ENCODE measurements at places on chromosomes 4 and X.

DNA sequence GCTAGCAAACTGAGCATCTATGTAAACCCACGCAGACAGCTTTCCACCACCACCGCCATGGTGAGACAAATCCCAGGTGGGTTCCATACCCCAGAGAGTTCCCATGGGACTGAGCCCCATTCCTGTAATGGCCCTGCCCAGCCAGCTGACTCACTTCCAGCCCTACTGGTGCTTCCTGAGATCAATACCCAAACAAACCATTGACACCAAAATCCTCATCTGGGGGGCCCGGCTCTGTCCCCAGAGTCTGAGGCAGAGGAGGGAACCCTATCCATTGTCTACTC lies 30.1 kb upstream of the JAKMIP1 start:
- DNase-seq = no peak

- DNase-seq = no peak
These were observed 1415.8 kb downstream of the C4orf33 start for GRCh38 chr4:130511776-130512175.

DNA sequence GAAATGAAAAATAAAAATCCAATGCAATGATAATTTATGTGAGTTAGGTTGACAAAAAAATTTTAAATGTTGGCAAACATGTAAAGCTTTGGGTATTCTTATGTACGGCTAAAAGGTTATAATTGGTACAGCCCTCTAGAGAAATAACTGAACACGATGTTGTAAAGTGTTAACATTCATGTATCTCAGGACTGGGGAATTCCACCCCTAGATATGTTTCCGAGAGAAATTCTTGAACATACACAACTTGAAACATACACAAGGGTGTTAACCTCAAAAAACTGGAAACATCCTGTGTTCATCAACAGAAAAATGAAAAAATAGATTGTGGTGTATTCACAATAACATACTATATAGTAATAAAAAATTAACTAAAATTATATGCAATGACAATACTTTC lies 91.8 kb downstream of the CHM start:
- DNase-seq = no peak

- no peak for DNase-seq
These were observed 155.6 kb downstream of the HNRNPD start for GRCh38 chr4:82217986-82218715.

DNA sequence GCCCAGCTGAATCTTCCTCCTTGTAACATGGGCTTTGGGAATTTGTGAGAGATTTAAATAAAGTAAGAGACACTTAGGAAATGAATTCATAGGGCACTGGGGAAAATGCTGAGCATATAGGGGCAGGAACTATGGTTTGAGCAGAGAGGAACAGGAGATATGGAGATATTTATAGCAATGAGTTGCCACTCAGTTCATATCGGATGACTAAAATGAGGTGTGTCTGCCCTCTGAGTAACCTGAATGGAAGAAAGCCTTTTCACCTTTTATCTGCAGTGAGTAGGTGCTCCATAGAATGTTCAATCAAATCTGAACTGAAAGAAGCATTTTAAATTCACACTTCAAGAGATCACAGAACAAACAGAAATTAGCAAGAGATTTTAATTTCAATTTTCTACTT lies 105.7 kb downstream of the CEP44 start:
- no peak for DNase-seq

GRCh38 chr4:123340381-123340701 lies 56.3 kb upstream of the SPRY1 start:
- no peak for DNase-seq

DNA sequence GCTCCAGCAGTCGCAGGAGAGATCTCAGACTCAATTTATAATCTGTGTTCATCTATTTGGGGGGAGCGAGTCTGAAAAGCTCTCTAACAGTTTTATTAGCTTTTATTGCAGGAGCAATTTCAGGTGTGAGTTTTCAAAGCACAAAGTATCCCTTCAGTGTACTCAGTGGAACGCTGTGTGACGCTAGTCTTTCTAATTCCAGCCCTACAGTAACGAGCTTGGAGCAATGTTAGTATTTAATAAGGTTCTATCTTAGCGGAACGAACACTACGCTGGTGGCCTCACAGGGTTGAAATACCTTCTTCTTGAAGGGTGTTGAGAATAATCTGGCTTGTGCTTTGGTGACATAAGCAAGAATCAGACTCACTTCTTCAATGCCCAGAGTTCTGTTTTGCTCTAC lies 8.4 kb downstream of the HS3ST1 start:
- DNase-seq = peak; percentile 78

- no peak for DNase-seq
These were observed 255.8 kb upstream of the GK2 start for GRCh38 chr4:79663865-79664264.

- DNase-seq = no peak
These were observed 9.9 kb downstream of the PRDM8 start for GRCh38 chr4:80207172-80207583.

GRCh38 chr4:87555773-87556619 lies 26.8 kb upstream of the SPARCL1 start:
- DNase-seq = no peak

DNA sequence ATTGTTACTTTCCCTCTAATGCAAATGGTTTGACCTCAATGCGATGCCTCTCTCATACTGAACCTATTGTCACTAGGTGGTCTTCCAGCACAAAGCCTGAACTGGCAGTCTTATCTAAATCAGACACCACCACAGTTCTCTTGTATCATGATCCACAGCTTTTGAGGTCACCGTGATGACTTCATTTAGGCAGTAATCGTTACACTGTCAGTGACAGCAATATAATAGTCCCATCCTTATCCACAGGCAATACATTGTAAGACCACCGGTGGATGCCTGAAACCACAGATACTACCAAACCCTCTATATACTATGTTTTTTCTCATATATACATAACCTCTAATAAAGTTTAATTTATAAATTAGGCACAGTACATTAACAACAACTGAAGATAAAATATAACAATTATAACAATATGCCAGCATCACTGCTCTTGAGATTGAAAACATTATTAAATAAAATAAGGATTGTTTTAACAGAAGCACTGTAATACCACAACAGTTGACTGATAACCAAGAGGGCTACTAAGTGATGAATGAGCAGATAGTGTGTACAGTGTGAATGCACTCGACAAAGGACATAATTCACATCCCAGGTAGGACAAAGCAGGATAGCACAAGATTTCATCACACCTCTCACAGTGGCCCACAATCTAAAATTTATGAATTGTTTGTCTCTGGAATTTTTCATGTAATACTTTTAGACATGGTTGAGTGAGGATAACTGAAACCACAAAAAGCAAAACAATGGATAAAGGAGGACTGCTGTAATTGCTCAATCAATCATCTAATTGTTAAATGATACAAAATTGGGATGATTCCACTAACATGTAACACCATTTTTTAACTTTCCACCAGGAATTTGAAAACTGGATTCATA lies 419.4 kb downstream of the CENPC start:
- no peak for DNase-seq

- no peak for DNase-seq
These were observed 20.4 kb upstream of the UBA6 start for GRCh38 chr4:67721315-67721769.

- no peak for DNase-seq
These were observed 4.5 kb downstream of the MMRN1 start for GRCh38 chr4:89899152-89899551.

GRCh38 chrX:142499992-142500391 lies 294.9 kb upstream of the MAGEC2 start:
- no peak for DNase-seq

DNA sequence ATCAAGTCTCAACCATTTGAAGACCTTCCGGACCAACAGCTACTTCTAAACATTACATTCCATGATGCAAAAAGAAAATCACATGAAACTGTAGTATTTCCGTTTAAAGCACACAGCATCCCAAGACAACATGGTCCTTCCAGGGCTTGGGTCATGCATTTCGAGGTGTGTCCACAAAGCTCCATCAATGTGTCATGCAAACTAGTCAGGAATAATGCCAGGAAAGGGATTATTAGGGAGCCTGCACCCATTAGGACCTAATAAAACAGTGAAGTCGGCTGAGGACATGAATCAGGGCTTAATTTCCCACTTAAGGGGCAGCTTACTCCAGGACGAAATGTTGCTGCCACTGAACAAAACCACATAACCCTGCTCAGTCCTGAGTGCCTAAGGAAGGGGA lies 177.9 kb downstream of the TSPAN5 start:
- no peak for DNase-seq

- no peak for DNase-seq
These were observed 77.6 kb upstream of the PCDH18 start for GRCh38 chr4:137609718-137610430.

- no peak for DNase-seq
These were observed 1310.9 kb downstream of the PCDH7 start for GRCh38 chr4:32031026-32031425.

GRCh38 chrX:151711154-151711553 lies 4.7 kb upstream of the FATE1 start:
- DNase-seq = no peak

GRCh38 chr4:138327338-138327737 lies 85.2 kb upstream of the SLC7A11 start:
- DNase-seq = no peak

GRCh38 chr4:24495388-24495787 lies 89.0 kb downstream of the DHX15 start:
- no peak for DNase-seq

GRCh38 chrX:11180571-11180970 lies 69.4 kb downstream of the HCCS start:
- no peak for DNase-seq

- DNase-seq = no peak
These were observed 107.3 kb downstream of the ADRA2C start for GRCh38 chr4:3873408-3874027.

DNA sequence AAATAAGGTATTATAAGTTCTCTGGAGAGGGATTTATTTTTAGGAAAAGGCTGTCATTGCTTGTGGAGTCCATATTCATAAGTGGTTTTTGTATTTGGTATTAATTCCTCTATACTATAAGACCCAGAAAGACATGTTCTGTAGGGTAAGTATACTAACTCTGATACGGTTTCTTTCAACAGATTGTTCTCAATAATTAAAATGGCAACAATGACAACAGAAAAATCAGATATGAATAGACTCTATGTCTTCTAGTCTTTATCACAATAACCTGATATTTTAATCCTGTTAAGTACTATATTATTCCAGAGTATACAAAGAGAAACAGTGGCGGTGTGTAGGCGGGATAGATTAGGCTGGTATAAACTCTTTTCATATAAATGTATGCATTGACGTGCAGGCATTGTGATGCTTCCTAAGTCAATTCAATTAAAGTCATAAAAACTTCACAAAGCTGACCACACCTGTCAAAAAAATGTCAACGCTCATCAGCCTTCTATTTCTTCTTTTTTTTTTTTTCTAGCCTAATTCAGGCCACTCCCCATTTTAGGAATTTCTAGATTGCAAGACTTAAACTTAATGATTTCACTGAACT lies 150.4 kb downstream of the TRIML1 start:
- DNase-seq = no peak

- no peak for DNase-seq
These were observed 57.7 kb upstream of the C4orf54 start for GRCh38 chr4:99715286-99715685.

GRCh38 chrX:48816014-48816810 lies 10.1 kb upstream of the ERAS start:
- DNase-seq = no peak

GRCh38 chrX:24228596-24228995 lies 79.1 kb downstream of the ZFX start:
- no peak for DNase-seq

- no peak for DNase-seq
These were observed 260.1 kb downstream of the EVC2 start for GRCh38 chr4:5448221-5448620.

DNA sequence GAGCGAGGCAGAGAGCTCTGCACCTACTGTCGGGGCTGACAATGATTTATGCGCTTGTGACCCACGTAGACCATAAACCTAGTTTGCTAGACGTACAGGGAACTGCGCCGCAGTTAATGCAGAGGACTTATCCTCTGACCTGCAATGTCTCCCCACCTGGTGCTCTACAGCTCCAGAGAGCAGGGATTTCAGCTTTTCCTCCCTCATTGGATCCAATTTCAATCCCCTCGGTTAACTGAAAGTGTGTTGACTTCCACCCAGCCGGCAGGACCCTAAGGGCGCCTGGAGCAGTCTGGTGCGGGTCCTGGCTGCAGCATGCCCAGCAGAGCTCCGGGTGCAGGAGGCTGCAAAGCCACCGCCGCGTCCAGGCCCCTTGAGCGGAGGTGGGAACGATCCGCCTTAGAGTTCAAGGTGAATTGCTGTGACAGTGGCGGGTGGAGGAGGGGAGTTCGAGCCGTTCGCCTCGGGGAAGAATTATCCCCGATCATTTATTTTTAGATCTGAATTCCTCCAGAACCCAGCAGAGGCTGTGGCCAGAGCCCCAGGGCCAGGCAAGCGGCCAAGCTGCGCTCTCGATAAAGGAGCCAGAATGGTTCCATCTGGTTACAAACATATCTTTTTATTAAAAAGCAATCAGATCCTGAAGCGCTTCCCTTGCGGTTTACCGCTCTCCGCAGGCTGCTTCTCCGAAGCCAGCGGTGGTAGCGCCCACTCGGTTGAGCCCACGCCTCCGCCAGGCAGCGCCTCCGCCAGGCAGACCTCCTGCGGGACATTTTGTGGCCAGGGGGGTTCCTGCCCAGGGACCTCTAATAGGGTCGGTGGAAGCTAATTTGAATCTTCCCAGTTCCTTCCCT lies 66.0 kb downstream of the FBXO8 start:
- DNase-seq = no peak

- DNase-seq = peak; percentile 44
These were observed 7.2 kb upstream of the NEUROG2 start for GRCh38 chr4:112523008-112523721.

DNA sequence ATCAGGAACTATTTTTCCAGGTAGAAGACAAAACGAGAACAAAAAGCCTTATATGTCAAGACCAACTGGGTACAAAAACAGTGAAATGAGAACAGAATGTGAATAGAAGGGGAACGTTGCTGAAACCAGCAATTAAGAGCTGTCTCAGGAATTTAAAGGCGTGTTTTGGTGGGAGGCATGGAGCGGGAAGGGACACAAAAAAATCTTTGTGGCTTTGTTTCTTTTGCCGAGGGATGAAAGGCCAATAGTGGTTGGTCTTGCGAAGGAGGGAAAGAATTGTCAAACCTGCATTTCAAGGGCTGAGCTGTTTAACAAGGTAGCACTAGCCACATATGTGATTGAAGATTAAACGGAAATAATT lies 103.8 kb downstream of the USP46 start:
- DNase-seq = no peak

- DNase-seq = no peak
These were observed 22.7 kb downstream of the CXCL1 start for GRCh38 chr4:73891739-73892405.

DNA sequence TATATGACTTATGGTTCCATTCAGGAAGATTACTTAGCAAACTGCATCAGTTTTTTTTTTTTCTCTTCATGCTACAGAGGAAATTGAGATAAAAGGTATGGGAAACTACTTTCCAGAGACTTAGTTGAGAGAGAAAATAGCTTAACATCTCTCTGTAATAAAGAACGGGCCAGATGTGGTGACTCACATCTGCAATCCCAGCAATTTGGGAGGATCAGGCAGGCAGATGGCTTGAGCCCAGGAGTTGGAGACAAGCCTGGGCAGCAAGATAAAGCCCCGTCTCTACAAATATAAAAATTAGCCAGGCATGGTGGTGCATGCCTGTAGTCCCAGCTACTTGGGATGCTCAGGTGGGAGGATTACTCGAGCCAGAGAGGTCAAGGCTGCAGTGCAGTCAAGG lies 271.2 kb upstream of the TENM3 start:
- DNase-seq = no peak

- no peak for DNase-seq
These were observed 516.8 kb downstream of the RPA4 start for GRCh38 chrX:97400492-97400891.

Data from NCI-H1417 (cell line).